ENCODE measurements at places on chromosomes 12 and 14.

GRCh38 chr14:37443461-37443860 lies 151.6 kb downstream of the FOXA1 start:
- DNase-seq: no peak

DNA sequence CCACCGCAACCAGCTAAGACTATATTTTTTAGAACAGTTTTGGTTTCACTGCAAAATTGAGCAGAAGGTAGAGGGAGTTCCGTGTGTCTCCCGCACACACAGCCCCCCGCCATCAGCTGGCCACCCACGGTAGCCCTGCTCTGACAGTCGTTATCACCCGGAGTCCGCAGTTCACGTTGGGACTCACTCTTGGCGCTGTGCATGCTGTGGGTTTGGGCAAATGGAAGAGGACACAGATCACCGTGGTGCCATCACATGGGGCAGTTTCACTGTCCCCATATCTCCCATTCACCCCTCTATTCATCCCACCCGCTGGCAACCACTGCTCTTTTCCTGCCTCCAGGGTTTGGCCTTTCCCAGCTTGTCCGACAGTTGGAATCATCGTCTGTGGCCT lies 31.8 kb upstream of the ULK1 start:
- no peak for DNase-seq

DNA sequence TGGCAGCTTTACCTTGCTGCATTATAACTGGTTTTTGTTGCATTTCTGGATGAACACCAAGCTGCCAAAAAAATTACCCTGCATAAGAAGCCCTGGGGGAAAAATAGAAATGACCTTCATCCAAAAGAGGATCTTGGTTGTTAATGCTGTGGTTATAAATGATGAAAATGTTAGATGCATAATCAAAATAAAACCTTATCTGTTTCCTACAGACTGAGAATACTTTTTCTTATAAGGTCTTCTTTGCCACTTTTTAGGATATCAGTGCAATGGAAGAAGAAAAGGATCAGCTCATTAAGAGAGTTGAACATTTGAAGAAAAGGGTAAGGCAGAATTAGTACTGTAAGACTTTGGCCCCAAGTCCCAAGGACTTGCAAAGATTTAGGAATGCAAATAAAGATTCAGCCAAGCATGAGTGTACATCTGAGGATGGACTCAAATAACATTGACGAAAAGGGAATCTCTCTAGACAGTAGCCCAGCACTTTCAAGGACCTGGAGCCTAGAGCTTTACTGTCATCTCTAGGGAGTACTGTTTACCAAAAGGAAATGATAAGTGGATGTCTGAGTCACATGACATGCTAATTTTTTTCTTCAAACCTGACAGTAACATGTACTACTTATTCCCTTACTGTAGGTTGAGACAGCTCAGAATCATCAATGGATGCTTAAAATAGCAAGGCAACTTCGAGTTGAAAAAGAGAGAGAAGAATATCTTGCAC lies 10.7 kb downstream of the IFT81 start:
- no peak for DNase-seq

GRCh38 chr12:89775063-89775985 lies 66.7 kb upstream of the ATP2B1 start:
- DNase-seq: no peak

GRCh38 chr12:3538466-3539030 lies 47.5 kb downstream of the PRMT8 start:
- DNase-seq: no peak

DNA sequence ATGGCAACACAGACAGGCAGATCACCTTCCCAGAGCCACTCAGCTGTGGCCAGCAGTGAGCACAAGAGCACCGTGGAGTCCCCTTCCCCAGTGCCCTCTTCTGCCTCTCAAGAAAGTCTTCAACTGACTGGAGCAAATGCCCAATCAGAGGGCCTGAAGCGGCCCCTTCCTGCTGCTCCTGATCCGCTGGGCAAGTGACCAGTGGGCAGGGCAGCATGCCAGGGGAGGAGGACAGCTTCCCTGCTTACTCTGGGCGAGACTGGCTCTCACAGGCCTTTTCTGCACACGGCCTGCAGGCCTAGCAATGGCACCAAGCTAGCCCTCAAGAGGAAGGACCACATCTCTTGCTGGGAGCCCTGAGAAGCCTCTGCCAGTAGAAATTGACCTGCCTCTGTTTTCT lies 890 bp downstream of the KRT71 start:
- no peak for DNase-seq

GRCh38 chr12:124240493-124240892 lies 54.4 kb upstream of the RFLNA start:
- DNase-seq: no peak

GRCh38 chr12:121439715-121440114 lies 39.8 kb downstream of the RNF34 start:
- no peak for DNase-seq

Data from stimulated activated CD4-positive, alpha-beta T cell treated with anti-CD3 and anti-CD28 coated beads, Interleukin-1b, Interleukin-23, amount 100 ng/mL, for 1 hour (primary cell).